Type B pancreatic cell (in vitro differentiated cells): ENCODE measurements at places on chromosomes 3 and 15.

- H3K36me3 ChIP-seq = no peaks in the 10 kb centered on the region
- H3K27me3 ChIP-seq = no peaks in the 10 kb centered on the region
- H3K27ac ChIP-seq = no peak overlapping the region
- H3K4me1 ChIP-seq = peaks cover 20% of the 10 kb centered on the region
- H3K4me3 ChIP-seq = no peak overlapping the region
Observed at GRCh38 chr3:181752202-181752671, 40.5 kb downstream of the SOX2 start.

DNA sequence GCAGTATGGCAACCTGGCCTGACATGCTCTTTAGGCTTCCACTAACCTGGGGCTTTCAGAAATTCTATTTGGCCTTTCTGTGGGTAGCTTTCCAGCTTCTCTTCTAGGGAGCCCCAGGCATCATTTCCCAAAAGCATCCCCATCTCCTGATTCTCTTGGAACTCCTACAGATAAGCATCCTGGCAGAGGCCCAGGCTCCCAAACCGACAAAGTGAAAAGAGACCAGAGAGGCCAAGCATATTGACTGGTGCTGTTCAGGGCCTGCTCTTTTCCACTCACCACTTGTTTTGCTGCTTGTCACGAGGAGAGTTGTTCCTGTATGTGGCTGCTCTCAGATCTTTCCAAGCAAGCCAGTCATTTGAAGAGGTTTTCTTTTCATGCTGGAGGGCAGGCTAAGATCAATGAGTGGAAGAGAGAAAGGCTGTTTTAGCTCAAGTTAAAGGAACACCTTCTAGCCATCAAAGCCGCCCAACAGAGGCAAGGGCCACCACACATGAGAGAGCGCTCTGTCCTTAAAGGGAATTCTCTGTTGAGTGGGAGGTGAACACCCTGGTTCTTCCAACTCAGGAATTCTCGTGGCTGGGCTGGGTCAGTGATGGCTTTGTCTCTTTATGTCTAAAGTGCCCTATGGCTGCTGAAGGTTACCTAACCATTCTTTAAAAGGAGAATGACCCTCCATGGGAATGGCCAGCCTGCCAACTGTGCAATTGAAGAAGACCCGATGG lies 31.1 kb upstream of the NR2E3 start:
- H3K27me3 ChIP-seq = no peaks in the 10 kb centered on the region
- H3K27ac ChIP-seq = no peak overlapping the region
- peaks cover 7% of the 10 kb centered on the region for H3K4me1 ChIP-seq

- no peaks in the 10 kb centered on the region for H3K36me3 ChIP-seq
- H3K4me1 ChIP-seq = peaks cover 20% of the 10 kb centered on the region
- DNase-seq = no peak
Observed at GRCh38 chr3:49806850-49807249, 3.8 kb downstream of the INKA1 start.

- peaks cover 4% of the 10 kb centered on the region for H3K27me3 ChIP-seq
- peaks cover 59% of the 10 kb centered on the region for H3K4me1 ChIP-seq
- H3K36me3 ChIP-seq = no peaks in the 10 kb centered on the region
- H3K4me3 ChIP-seq = peak overlapping the region; percentile 86
Observed at GRCh38 chr15:74201710-74202420, 722 bp downstream of the STRA6 start.

GRCh38 chr15:90072978-90073640 lies 29.2 kb downstream of the IDH2 start:
- DNase-seq = no peak
- peaks cover 10% of the 10 kb centered on the region for H3K36me3 ChIP-seq
- peaks cover 12% of the 10 kb centered on the region for H3K4me1 ChIP-seq
- H3K27me3 ChIP-seq = no peaks in the 10 kb centered on the region
- H3K4me3 ChIP-seq = no peak overlapping the region
- H3K27ac ChIP-seq = no peak overlapping the region

DNA sequence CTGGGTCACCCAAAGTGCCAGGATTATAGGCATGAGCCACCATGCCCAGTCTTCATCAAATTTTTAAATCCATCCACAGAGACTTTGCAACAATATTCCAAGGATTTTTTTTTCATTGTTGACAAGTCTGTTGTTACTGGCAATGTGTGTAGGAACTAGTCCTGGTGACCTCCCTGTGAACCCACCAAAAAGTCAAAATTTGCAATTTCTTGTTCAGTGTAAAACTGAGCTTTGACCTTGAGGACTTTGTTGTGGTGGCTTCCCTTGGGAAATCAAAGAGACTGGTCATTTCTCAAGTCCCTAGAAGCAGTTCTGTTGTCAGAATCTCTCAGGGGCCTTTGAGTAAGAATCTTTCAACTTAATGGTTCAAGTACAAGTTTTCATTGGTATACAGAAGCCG lies 36.9 kb upstream of the COL8A1 start:
- no peaks in the 10 kb centered on the region for H3K36me3 ChIP-seq
- no peaks in the 10 kb centered on the region for H3K27me3 ChIP-seq
- H3K27ac ChIP-seq = no peak overlapping the region
- no peaks in the 10 kb centered on the region for H3K4me1 ChIP-seq

- H3K4me1 ChIP-seq = peaks cover 27% of the 10 kb centered on the region
- no peak overlapping the region for H3K27ac ChIP-seq
- no peak for DNase-seq
- no peaks in the 10 kb centered on the region for H3K36me3 ChIP-seq
Observed at GRCh38 chr3:5019411-5020241, 40.4 kb downstream of the BHLHE40 start.

GRCh38 chr3:169969174-169970095 lies 2.8 kb downstream of the SEC62 start:
- no peak overlapping the region for H3K27ac ChIP-seq
- H3K4me3 ChIP-seq = peak overlapping the region; percentile 88
- H3K4me1 ChIP-seq = peaks cover 25% of the 10 kb centered on the region
- H3K27me3 ChIP-seq = peaks cover 5% of the 10 kb centered on the region

DNA sequence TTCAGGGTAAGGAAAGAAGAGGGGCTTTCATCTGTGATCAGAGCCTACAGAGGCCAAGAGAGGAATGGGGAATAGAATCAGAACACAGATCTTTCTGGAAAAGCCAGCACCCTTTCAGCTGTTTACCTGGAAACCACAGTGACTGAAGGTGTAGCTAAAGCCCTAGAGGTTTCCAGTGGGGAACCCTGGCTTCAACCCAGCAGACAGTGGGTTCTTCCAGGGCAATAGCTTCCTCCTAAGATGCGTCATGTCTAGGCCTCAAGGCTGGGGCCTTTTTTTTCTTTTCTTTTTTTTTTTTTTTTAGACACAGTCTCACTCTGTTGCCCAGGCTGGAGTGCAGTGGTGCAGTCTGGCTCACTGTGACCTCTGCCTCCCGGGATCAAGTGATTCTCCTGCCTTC lies 3.1 kb upstream of the CPNE9 start:
- H3K27me3 ChIP-seq = peaks cover 26% of the 10 kb centered on the region
- no peak for DNase-seq
- H3K27ac ChIP-seq = no peak overlapping the region
- H3K36me3 ChIP-seq = peaks cover 11% of the 10 kb centered on the region
- H3K4me3 ChIP-seq = no peak overlapping the region

DNA sequence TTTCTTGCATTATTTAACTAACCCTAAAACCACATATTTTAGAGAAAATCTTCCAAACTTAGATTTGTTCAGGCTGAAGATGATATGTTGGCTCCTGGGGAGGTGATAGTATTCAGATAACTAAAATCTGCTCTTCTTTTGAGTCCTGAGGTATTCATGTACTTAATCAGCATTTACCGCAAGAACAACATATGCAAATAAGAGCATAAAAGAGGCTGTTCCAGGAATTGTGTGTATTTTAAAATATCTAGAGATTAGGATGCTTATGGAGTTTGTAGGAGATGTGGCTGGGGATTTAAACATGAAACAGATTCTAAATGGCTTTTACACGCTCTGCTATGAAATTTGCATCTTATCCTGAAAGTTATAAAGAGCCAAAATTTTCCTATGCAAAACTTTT lies 298.2 kb downstream of the EPHA3 start:
- H3K4me1 ChIP-seq = peaks cover 15% of the 10 kb centered on the region
- no peak for DNase-seq
- H3K27me3 ChIP-seq = peaks cover 15% of the 10 kb centered on the region
- H3K36me3 ChIP-seq = no peaks in the 10 kb centered on the region

GRCh38 chr3:17340693-17341092 lies 401.7 kb downstream of the TBC1D5 start:
- no peaks in the 10 kb centered on the region for H3K36me3 ChIP-seq
- no peak for DNase-seq
- H3K27me3 ChIP-seq = no peaks in the 10 kb centered on the region
- no peaks in the 10 kb centered on the region for H3K4me1 ChIP-seq
- no peak overlapping the region for H3K27ac ChIP-seq
- H3K4me3 ChIP-seq = no peak overlapping the region

DNA sequence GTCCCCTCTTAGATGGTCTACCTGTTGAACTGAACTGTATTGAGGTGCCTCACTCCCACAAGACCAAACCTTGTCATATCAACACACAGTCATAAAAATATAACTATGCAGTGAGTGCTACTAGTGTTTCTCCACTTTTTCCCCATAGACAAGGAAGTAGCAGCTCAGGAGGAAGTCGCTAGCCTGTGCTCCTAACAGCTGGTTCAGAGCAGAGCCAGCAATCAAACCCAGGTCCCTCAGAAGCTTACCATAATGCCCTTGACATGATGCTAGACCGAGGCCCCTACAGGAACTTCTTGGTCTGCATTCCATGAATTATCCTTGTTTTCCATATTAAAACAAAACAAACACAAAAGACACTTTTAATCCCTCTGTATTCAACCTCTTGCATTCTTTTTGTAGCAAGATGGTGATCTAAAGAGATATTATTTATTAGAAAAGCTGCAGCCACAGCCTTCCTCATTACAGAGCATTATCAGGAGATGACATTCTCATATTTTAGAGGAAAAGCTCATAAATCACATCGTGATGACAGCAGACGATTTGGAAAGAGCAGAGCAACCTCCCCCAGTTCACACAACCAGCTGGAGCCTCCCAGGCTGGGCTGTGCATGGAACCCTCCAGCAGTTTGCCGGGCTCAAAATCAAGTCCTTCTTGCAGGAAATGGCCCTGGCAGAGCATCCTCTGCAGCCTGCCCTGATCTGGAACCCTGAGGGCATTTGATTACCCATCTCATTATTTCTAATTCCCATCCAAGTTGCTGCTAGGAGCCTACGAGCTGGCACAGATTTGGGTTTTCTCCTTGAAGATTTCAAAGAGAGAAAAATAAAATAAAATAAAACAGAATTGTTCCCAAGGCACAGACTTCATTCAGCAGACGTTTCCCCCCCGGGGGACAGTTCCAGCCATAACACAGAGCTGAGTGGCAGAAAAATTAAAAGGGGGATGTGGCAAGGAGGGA lies 118.8 kb downstream of the SRGAP3 start:
- no peak overlapping the region for H3K4me3 ChIP-seq
- H3K27me3 ChIP-seq = no peaks in the 10 kb centered on the region
- no peak for DNase-seq
- H3K27ac ChIP-seq = no peak overlapping the region
- no peaks in the 10 kb centered on the region for H3K36me3 ChIP-seq

- DNase-seq = no peak
- H3K4me3 ChIP-seq = no peak overlapping the region
- no peaks in the 10 kb centered on the region for H3K27me3 ChIP-seq
- peaks cover 14% of the 10 kb centered on the region for H3K4me1 ChIP-seq
Observed at GRCh38 chr15:39472621-39473297, 108.1 kb upstream of the THBS1 start.

DNA sequence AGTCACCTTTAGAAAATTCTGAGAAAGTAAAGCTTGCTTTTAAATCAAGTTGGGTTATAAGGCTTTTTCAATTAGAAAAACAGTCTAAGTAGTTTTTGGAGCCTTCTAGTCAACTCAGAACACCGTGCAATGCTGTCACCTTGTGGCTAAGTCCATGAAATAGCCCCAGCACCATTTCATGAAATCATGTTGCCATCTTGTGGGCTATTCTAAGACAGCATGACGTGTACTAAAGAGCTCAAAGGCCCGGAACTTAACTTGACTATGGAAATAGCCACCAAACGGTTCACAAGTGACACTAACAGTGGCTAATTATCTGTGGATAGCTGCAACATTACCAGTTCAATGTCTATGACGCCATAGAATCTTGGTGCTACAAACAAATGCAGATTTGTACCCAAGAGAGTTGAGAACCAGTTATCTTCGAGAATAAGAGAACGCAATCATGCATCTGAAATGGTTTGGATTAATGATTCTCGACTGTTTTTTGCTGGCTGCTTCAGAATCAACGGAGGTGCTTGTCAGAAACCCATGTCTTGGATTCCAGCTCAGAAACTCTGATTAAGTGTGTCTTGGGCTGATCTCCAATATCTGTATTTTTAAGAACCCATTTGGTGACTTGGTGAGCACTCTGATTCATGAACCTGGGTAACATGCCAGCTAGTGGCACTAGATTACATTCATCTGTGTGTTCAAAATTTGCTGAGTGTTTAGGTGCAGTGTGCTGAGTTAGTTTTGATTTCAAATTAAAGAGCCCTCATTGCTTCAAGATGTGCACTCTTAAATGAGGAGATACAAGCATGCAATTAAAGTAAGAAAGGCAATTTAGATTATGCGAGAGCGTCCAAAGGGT lies 111.2 kb upstream of the MCTP2 start:
- H3K27ac ChIP-seq = no peak overlapping the region
- H3K4me3 ChIP-seq = no peak overlapping the region
- H3K27me3 ChIP-seq = peaks cover 16% of the 10 kb centered on the region
- peaks cover 8% of the 10 kb centered on the region for H3K4me1 ChIP-seq
- DNase-seq = peak; percentile 72

DNA sequence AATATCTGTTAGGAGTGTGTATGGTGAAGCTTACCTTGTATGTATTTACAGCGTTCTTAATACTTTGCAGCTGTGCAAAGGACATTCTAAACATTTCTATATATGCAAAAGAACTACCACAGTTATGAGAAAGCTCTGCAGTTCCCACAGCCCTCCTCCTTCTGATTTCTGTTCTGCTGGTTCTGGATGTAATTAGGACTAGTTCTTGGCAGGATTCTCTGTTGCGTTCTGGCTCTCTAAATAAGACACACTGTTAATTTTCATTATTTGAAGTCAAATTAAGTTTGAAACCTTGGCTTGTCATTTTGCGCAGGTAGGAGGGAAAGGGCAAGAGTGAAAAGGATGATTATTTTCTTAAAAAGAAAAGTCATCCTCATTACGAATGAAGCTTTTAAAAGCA lies 76.4 kb downstream of the FNDC3B start:
- no peak overlapping the region for H3K27ac ChIP-seq
- peaks cover 3% of the 10 kb centered on the region for H3K27me3 ChIP-seq
- peaks cover 44% of the 10 kb centered on the region for H3K36me3 ChIP-seq
- no peak overlapping the region for H3K4me3 ChIP-seq
- peaks cover 25% of the 10 kb centered on the region for H3K4me1 ChIP-seq
- no peak for DNase-seq

- H3K27ac ChIP-seq = no peak overlapping the region
- no peak overlapping the region for H3K4me3 ChIP-seq
- no peaks in the 10 kb centered on the region for H3K36me3 ChIP-seq
- no peak for DNase-seq
- H3K27me3 ChIP-seq = no peaks in the 10 kb centered on the region
- peaks cover 12% of the 10 kb centered on the region for H3K4me1 ChIP-seq
Observed at GRCh38 chr3:69443457-69443920, 57.6 kb upstream of the FRMD4B start.

- peak within 1 kb of the TSS; percentile 84 for H3K27ac ChIP-seq
- H3K4me1 ChIP-seq = peaks cover 19% of the 10 kb centered on the region
- no peaks in the 10 kb centered on the region for H3K27me3 ChIP-seq
Observed at GRCh38 chr3:53881691-53882593, at the start of gene ACTR8. Gene ACTR8, minus strand, starts transcription at chr3:53882152. Its CDS starts 51 bp downstream, at chr3:53882101.
